Hippocampal formation (tissue), 2 donors: ENCODE measurements at places on chromosomes 7 and 10.

GRCh38 chr10:61931620-61932332, 30.3 kb downstream of the ARID5B start:
- DNase-seq = no peak

DNA sequence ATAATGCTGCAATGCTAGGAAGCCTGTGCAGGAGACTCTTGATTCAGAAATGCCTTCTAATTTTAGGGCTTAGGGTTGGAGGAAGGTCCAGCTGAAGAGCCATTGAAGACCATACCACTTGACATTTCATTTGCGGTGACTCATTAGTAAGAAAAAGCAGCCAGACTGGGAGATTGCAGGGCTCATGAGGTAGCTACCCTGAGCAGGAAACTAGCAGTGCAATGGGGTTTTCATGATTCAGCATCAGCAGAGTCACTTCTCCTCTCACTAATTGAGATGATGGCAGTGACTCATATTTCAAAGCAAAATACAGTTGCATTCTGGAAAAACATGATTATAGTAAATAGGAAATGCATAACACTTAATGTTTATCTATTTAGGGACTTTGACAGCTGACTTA, 434.1 kb downstream of the DNAJB9 start:
- DNase-seq = no peak

GRCh38 chr10:68139448-68140272, 30.4 kb downstream of the MYPN start:
- no peak for DNase-seq

- no peak for DNase-seq
These were observed 22.0 kb downstream of the SLC16A9 start for GRCh38 chr10:59687657-59688056.

DNA sequence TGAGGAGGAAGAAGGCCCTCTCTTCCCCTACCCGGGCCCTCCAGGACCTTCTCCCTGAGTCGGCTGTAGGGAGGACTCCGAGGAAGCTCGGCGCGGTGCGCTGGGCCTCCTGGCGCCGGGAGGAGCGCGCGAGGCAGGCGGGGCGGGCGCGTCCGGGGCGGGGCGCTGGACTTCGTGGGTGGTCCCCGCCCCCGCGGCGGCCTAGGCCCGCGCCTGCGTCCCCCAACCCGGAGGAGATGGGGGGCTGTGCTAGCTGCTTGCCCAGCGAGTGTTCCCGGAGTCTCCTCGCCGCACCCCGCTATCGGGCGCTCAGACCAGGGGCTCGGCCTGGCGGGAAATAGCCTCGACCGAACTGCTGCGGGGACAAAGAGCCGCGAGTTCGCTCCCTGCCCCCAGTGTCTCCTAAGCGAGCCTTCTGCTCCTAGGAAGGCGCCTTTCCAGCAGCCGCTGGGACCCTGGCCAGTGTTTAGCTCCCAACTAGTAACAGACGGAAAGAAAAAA, 19.2 kb upstream of the SMO start:
- no peak for DNase-seq

DNA sequence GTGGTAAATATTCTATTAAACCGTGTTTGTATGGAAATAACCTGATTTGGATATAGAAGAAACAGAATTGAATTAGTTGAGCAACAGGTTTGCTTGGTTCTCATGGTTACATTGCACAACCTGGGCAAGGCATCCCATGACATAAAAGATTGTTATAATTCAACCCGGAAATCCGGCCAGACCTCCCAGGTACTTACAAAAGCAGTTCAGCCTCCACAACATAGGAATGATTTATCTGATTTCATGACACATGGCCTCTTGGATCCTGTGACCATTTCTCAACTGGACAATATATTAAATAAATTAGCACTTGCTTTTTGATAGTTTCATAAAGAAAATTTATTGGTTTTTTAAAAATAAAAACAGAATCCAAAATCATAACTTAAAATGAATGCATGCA, 55.1 kb upstream of the PTPN12 start:
- DNase-seq = no peak

GRCh38 chr7:48154792-48155413, 16.4 kb upstream of the ABCA13 start:
- no peak for DNase-seq

DNA sequence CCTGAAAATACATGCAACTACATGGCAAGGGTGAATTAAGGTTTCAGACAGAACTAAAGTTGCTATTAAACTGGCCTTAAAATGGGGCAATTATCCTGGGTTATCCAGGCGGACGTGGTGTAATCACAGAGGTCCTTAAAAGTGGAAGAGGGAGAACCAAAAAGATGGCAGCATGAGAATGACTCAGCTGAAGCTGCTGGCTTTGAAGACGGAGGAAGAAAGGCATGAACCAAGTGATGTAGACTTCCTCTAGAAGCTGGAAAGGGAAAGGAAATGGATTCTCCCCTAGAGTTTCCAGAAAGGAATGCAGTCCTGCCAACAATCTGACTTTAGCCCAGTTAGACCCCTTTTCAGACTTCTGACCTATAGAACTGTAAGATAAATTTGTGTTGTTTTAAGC, 27.0 kb upstream of the UBN2 start:
- DNase-seq = no peak

DNA sequence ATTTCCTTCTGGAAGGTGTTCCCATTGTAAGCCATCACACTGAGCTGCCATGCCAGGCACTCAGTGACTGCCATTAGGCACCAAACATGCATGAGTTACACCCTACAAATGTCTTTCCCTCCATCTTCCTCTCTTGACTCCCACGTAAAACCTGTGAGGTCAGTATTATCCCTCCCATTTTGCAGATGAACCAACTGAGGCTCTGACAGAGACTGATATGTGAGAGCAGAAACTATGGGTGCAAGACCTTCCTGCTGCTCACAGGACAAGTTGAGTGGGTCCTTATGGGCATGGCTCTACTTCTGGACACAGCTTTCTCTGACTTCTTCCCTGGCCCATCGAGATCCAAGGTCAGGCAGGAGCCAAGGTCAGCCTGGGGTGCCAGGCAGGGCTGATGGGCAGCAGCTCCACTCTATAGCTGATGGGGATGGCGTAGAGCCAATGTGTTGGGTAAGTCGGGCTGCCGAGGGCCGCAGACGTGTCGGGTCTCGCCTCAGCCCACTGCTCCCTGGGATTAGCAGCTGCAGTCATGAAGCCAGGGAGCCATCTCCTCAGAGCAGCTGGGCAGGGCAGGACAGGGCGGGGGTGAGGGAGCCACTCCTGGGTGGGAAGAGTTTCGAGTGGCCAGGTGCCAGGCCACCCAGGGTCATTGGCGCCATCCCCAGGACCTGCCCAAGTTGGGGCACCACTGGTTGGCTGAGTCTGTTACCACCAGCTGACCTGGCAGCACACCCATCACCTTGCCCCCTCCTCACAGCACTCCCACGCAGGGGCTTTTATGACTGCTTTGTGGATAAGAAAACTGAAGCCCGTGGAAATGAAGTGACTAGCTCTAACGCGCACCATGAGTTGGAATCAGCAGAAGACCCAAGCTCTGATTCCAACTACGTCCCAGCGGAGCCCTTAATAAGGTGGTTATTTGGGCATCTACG, 117.8 kb upstream of the ZMIZ1 start:
- DNase-seq = no peak

DNA sequence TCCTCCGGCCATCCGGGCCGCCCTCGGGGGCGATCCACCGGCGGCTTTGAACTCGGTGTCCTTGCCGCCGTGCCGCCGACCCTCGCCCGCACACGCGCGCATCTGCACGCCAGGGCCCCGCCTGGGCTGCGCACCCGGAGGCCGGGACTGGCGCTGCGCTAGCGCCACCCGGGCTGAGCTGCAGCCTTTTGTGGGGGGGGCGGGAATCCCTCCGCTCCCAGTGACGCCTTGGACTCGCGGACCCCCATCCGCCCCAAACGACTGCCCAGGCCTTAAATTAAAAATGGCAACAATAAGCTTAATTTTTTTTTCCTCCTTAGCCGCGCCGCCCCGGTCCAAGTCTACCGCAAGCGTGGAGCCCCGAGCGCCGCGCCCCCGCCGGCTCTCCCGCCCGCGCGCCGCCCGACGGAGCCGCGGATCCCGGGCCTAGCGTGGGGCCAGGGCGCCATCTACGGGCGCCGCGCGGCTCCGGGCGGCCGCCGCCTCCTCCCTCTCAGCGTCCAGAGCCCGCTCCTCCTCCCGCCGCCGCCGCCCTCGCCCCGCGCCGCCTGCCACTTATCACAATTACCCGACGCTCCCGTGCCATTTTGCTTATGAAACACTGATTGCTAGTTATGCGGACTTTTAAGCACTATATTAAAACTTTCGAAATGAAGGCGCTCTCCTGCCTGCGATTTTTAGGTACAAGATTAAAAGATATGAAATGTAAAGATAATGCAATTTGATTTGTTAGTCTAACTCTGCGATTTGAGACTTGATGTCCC, 7.5 kb upstream of the EBF3 start:
- DNase-seq = peak; percentile 8

DNA sequence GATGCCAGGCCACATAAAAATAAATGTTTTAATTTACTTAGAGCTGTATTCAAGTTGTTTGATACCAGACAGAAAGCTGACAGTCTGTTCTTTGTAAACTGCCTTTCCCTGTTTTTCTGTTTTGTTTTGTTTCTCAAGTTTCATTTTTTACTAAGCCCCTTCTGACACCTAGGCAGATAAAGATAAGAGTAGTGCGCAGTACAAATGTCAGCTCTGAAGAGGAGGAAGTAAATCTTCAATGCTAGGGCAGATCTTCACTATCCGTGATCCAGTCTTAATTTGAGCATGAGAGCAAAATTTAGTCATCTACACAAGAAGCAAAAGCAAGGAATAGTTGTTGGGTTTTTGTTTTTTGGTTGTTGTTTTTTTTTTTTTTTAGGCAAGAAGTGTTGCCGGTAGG, 27.3 kb downstream of the MTURN start:
- DNase-seq = no peak

DNA sequence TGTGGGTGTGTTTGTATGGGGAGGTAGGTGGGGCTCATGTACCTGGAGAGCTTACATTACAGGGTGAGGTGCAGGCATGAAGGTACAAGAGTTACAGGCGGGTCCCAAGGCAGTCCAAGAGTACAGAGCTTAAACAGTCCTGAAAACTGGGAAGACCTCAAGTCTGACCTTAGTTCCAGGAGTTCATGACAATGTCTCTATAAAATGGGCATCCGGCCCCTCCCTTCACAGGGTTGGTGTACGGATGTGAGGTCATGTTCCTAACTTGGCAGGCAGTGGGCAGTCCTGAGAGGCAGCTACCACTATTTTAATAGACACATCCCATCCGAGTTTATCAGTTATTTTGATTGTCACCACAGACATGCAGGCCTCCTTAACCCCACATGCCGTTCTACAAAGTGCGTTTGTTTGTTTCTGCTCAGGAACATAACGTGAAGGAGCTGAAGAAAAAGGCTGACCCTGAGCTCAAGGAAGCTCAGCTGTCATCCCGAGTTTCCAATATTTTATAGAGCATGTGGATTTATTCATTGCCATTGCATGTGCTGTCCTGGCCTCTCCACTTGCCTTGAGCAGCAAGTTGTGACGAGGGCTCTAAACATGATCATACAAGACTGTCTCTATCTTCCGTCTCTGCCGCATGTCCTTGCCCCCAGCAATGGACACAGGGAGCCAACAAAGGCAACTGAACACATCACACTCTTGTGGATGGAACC, 647.5 kb upstream of the IGFBP3 start:
- DNase-seq = no peak

- DNase-seq = no peak
These were observed 133.3 kb downstream of the EXOC4 start for GRCh38 chr7:133386205-133386604.

GRCh38 chr10:112287844-112288243, 4.6 kb downstream of the TECTB start:
- DNase-seq = no peak

- no peak for DNase-seq
These were observed 42.6 kb downstream of the CLEC2L start for GRCh38 chr7:139566075-139566474.

- no peak for DNase-seq
These were observed 217.3 kb downstream of the ZEB1 start for GRCh38 chr10:31536302-31536701.

- no peak for DNase-seq
These were observed 480.2 kb downstream of the KCNMA1 start for GRCh38 chr10:77157248-77158019.

DNA sequence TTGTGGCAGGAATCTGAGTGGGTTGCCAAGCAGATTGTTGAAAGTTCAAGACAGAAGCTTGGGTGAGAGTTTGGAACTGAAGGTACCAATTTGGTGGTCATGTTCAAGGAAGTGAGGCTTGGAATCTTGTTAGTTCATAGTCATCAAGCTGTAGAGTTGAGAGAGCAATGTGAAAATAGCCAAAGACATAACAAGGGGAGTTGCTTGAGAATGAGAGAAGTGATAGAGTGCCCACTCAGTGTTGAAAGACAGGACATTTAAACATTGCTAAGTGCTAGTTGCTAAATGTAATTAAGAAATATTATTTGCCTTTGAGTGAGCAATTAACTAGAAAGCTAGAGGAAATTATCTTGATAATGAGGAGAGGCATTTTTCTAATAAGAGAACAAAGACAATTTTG, 17.0 kb downstream of the ITGB8 start:
- no peak for DNase-seq

DNA sequence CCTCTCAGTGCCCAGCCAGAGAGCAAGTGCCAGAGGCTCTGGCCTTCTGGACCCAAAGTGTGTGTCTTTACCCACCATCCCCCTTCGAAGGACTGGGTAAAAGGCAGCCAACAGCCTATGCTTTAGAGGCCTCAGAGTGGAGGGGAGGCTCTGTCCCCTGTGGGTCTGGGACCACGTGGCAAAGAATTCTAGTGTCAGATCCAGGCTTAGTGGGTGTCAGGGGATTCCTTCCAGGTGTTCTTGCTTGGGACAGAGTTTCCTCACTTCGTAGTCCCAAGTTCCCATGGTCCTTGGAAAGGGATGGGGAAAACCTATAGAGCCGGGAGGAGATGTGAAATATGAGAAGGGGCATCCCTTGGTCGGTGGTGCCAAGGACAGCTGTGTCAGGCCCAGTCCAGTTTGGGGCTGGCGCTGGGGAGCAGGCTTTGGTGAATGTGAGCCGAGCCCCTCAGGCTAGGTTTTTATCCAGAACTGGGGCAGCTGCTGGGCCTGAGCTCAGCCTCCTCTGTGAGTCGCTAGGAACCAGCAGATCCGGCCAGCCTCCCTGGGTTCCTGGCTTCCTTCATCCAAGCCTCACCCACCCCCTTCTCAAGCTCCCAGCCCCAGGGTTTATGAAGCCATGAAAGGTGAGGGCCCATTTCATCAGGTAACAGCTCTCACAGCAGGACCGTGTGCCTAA, 71.2 kb downstream of the C10orf105 start:
- no peak for DNase-seq
